Cortex of kidney (tissue), 1 donor: ENCODE measurements at places on chromosomes 16 and 17.

DNA sequence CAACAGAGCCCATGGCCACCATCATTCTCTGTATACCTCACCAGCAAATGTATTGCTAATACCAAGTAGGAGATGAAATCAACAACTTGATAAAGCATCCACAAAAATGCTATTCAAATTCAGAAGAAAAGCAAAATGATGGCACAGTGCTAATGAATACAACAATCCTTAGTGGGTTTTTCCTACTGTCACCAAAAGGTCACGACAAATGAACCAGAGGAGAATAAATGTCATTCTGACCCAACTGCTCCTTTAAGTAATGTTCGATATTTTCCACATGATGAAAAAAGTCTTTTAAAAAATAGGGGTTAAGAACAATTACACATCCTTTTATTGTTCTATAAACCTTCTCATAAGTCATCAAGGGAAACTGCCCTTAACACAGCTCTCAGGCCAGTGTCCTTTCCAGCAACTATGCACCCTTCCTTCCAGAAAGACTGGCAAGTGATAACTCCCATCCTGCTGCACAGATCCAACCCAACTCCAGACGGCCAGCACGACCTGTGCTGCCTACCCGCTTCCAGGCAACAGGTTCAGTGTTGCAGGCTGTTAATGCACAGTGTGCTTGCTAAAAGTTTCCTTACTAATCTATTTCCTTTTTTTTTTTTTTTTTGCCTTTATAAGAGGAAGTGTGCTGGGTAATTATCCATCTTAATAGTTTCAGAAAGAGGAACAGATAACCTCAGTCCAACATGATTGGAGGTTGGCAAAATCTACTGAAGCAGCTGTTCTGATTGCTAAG is 15.4 kb downstream of the FBXO31 start:
- DNase-seq: no peak

- no peak for DNase-seq
These were observed 14.8 kb downstream of the SNTB2 start for GRCh38 chr16:69201787-69202186.

GRCh38 chr16:491220-491919 is 36.1 kb upstream of the CAPN15 start:
- DNase-seq: no peak

DNA sequence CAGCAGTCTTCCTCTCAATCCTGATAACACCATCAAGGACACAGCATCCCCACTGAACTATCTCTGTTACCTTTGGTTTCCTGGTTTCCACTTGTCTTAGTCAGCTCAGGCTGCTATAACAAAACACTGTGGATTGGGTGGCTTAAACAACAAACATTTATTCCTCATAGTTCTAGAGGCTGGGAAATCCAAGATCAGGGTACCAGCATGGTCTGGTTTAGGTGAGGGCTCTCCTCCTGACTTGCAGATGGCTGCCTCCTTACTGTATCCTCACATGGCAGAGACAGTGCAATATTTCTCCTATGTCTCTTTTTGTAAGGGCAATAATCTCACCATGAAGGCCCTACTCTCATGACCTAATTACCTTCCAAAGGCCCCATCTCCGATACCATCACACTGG is 103.2 kb upstream of the AXIN2 start:
- no peak for DNase-seq

- no peak for DNase-seq
These were observed 55.5 kb downstream of the SNX11 start for GRCh38 chr17:48162946-48163506.

GRCh38 chr16:29232811-29233704 is 173.5 kb downstream of the NPIPB11 start:
- no peak for DNase-seq

DNA sequence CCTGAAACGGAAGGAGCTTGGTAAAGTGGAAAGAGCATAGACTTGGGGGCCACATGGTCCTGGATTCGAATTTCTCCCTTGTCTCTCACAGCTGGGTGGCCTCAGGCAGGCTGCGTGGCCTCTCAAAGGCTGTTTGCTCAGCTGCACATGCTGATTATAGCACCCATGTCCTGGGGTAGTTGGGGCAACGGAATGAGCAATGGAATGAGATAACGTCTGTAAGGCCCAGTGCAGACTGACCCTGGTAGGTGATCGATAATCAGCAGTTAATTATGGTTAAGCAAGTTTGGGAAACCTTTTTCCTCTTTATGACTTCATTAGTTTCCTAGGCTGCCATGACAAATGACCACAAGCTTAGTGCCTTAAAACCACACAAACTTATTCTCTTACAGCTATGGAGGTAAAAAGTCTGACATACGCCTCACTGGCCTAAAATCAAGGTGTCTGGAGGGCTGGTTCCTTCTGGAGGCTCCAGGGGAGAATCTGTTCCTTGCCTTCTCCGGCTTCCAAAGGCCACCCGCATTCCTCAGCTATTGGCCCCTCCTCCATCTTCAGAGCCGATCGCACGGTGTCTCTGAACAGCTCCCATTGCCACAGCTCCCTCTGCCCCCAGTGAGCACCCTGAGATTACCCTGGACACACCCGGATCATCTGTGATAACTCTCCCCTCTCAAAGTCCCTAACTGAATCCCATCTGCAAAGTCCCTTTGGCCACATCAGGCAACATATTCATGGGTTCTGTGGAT is 294.9 kb upstream of the FOXF1 start:
- DNase-seq: no peak

DNA sequence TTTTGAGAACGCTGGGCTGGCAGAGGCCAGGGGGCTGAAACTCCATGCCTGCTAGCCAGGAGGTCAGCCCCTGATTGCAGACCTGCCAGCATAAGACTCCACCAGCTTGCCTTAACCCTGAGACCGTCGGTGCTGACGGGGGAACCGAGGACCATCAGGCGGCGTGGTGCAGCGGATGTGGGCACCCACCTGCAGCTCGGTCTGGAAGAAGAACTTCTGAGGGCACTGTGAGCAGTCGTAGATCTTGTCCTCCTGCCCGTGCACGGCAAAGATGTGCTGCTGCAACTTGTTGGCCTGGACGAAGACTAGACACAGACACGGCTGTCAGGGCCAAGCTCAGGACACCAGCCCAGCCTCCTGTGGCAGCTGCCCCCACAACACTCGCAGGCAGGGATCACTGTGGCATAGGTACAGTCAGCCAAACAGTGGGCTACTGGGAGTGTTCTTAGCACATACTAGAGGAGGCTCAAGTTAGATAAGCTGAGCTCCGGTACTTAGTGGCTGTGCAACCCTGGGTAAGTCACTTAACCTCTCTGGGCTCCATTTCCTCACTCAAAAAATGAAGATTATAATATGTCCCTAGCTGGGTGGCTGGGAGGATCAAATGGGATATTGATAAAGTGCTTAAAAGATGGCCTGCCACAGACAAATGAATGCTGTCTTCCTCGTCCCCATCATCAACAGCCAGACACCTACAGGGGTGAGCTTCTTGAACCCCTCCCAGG is 150.0 kb downstream of the C16orf78 start:
- no peak for DNase-seq

DNA sequence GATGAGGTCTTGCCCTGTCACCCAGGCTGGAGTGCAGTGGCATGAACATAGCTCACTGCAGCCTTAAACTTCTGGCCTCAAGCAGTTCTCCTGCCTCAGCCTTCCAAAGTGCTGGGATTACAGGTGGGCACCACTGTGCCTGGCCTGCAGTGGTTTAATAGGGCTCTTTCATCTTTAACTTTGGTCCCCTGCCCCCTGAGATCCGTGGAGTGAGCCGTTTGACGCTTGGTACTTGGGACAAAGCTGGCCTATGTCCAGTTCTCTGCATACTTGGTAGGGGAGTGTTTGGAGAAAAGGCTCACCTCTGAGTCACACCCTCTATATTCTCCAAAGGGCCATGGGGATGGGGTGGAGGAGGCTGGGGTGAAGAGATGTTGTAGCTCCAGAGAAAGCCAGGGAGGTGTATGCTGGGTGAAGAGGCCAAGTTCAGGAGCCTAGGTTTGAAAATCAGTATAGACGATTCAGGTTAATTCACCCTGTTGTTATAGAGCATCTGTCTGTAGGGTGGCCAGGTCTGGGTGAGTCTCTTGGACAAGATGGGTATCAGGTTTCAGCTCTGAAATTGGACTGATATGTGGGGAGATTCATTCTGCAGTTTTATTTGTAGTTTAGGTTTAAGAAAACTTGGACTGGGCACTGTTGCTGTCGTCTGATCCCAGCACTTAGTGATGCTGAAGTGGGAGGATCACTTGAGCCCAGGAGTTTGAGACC is 17.6 kb downstream of the ABCC1 start:
- no peak for DNase-seq

GRCh38 chr16:66344533-66345145 is 21.9 kb upstream of the CDH5 start:
- no peak for DNase-seq

DNA sequence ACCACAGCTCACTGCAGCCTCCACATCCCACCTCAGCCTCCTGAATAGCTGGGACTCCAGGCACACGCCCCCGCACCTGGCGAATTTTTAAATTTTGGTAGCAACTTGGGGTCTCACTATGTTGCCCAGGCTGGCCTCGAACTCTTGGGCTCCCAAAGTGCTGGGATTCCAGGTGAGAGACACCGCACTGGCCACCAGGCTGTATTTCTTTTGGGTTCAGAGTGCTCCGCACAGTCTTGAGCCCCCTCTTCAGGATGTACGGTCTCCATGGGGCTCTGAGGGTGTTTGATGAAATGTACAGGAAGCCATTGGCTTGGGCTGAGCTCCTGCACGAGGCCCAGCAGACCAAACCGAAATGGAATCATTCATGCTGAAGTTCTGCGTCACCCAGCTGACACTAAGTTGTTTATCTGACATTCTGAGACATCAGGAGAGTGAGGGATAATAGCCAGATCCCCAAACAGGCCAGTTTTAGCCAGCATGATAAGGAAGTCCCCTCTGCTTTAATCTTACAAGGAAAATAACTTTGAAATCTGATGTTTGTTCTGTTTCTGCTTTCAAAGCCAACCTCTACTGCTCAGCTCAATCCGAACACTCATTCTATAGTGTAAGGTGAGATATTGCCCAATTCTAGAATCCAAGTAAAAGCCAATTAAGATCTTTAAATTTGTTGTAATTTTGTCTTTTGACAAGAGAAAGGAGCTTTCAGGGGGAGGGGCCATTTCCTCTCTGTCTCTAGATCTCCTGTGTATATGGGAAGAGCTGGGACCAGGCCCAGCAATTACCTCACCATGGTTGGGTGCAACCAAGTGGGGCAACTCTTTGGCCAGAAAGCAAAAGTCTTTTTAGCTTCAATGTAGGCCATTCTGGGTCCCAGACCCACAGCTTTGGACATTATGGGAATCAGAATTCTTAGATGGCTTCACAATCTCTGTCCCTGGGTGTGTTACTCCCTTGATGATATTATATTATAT is 23.7 kb downstream of the GPR142 start:
- no peak for DNase-seq

GRCh38 chr16:72975809-72976437 is 72.0 kb downstream of the ZFHX3 start:
- DNase-seq: no peak

DNA sequence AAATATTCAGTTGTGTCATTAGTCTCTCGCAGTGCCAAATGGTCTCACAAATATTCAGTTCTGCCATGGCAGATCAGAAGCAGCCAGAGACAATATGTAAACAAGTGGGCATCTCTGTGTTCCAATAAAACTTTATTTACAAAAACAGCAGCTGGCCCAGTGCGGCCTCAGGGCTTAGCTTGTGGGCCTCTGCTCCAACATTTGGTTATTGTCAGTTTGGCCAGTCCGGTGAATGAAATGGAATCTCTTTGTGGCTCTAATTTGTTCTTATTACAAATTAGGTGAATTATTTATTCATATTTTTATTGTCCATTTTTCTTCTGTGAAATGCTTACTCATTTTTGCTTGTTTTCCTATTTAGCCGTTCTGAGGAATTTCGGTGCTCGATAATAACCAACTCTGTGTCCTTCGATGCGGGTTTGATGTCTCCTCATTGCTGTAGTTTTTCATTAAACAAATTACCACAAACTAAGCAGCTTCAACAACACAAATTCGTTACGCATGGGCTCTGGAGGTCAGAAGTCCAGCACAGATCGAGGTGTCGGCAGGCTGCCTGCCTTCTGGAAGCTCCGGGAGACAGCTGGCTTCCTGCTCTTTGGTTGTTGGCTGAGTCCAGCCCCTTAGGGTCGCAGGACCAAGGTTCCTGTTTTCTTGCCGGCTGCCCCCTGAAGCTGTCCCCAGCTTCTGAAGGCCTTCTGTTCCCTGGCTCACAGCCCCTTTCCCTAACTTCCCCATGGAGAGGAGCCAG is 4.1 kb upstream of the SLC38A10 start:
- DNase-seq: no peak

- DNase-seq: no peak
These were observed 6.2 kb upstream of the CBFA2T3 start for GRCh38 chr16:88983165-88983564.

DNA sequence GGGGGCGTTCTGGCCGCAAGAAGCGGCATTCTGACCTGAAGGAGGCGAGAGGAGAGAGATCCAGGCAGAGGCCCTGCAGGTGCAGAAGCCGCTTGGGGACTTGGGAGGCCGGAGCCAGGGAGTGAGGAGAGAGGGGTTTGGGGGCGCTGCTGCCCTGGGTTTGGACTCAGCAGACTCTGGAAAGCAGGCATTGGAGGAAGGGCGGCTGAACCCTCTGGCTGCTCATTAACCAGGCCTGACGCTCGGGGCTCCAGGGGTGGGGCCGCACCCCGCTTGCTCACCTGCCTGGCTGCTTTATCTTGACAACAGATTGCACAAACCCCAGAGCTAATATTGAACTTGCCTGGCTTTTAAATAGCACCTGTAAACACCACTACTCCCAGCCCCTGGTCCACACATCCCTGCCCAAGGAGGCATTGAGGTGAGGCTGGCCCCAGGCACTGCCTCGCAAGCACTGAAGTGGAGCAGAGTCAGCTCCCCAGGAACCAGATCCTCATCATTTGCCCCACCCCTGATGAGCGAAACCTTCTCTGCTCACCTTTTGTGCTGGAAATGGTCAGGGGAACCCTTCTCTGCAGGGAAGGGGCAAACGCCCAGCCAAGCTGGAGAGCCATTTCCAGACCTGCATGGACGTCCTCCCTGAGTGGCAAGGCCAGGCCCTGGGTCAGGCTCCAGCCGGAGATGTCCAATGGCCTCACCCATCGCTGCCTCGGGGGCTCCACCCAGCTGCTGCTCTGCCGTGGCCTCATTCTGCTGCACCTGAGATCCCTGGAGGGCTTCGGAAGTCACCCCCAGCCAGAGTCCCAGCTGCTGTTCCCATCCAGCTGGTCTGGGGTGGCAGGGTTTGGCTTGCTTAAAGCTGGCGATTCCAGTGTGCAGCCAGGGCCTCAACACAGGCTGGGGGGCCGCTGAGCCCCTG is 190.2 kb upstream of the GSE1 start:
- no peak for DNase-seq

- no peak for DNase-seq
These were observed 91.0 kb upstream of the CDH13 start for GRCh38 chr16:82535764-82536163.
